ENCODE measurements at places on chromosomes 2 and 18. TPM values are rescaled to one million over a fixed set of nuclear protein-coding genes. Genes with fewer than 3 reads are reported as not detected.

DNA sequence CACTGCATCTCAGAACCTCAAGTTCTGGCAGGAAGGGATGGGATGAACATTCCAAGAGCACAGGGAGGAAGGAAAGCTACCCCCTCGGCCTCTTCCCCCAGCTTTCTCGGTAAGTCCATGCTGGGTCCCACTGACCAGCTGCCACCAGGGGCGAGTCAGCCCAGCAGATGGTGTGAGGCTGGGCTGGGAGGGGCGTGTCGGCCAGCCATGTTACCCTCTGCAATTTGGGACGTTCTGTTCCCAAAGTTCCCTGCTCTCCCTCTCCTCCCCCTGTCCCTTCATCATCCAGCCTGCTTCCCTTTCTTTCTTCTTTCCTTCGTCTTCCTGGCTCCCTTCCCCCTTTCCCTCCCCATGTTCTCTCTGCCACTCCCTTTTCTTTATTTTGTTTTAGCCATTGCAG, 74.3 kb upstream of the TNP1 start:
- DNase-seq: no peak

The LAMA1 gene
- total RNA-seq: not detected

The TBR1 gene
- 0.04 TPM for total RNA-seq

The SYT4 gene
- not detected for total RNA-seq

GRCh38 chr18:10752382-10752781, 226.6 kb downstream of the NAPG start:
- DNase-seq: no peak

- DNase-seq: no peak
These were observed 249.8 kb downstream of the ANAPC1 start for GRCh38 chr2:111634050-111634794.

The AQP4 gene
- total RNA-seq: not detected

The MDH1B gene
- 1.4 TPM for total RNA-seq

DNA sequence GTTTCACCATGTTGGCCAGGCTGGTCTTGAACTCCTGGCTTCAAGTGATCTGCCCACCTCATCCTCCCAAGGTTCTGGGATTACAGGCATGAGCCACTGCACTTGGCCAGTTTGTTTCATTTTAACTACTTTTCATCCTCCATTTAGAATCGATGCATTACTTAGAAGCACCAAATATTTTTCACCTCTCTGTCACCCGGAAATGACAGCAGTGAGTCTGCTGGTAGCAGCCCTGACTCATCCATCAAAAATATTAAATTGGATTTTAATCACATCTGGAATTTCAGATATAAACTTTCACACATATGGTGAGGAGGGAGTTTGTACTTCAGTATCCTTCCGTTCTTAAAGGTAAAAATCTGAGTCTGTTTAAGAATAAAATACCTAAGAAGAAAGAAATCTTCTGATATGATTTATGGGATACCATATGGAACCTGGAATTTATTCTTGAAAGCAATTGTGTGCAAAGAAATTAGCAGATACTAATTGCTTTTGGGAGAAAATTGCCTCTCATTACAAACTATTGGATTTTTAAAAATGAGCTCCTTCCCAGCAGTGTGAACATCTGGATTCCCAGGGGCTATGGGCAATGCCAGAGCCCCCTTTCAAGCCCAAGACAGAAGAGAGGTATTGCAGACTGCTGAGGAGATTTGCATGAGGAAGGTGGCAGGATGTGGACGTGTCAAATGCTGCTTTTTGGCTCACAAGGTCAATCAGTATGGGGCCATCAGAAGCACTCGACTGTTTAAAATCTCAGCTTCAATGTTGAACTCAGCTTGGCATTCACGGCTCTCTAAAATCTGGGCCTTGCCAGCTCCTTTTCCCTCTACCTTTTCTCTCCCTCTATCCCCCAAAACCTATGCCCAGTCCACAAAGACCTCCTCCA, 279.5 kb upstream of the SIX2 start:
- no peak for DNase-seq

The C2orf80 gene
- total RNA-seq: not detected

Measured in activated naive CD4-positive, alpha-beta T cell treated with anti-CD3 and anti-CD28 coated beads, Interleukin-2, amount 50 U/mL, for 72 hours (primary cell).